ENCODE measurements at places on chromosomes 7 and 10.
A peak's percentile ranks its signal among the peaks of the same experiment; 100 is the strongest.

DNA sequence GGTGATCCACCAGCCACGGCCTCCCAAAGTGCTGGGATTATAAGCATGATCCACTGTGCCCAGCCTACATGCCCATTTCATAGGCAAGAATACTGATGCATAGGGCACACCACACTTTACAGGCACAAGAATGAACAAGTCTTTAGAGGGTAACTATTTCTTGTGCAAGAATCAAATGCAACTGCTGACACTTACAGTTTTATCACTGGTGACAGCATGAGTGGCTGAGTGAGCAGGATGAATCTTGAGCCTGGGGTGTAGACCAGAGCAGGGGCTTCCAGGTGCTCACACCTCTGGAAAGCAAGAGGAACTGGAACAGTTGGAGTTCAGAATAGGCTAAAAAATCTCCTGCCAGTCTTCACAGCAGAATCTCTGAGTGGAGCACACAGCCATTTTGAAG, 287.5 kb downstream of the KCNMA1 start:
- no peak for DNase-seq

DNA sequence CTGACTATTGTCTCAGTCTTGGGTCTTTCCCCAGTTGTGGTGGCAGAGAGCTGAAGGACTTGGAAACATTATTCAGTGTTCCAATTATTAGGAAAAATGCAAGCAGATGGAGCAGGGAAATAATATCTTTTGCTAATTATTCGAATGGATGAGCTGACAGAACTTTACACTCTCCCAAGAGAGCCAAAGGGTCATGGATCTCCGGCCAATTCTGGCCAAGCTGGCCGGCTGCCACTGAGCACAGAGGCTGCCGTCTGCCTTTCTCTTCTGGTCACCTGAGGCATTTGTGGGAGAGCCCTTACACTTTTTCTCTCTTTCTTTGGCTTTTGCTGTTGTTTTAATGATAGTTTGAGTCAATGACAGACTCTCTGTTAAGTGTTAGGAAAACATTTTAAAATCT, 22.2 kb upstream of the CNTNAP2 start:
- DNase-seq: no peak

GRCh38 chr10:11170993-11171851, 153.6 kb downstream of the CELF2 start:
- DNase-seq: no peak

- no peak for DNase-seq
Measured at GRCh38 chr7:128004623-128005022, 26.6 kb downstream of the LRRC4 start.

- DNase-seq: no peak
Measured at GRCh38 chr7:150874401-150875198, 22.3 kb downstream of the AOC1 start.

DNA sequence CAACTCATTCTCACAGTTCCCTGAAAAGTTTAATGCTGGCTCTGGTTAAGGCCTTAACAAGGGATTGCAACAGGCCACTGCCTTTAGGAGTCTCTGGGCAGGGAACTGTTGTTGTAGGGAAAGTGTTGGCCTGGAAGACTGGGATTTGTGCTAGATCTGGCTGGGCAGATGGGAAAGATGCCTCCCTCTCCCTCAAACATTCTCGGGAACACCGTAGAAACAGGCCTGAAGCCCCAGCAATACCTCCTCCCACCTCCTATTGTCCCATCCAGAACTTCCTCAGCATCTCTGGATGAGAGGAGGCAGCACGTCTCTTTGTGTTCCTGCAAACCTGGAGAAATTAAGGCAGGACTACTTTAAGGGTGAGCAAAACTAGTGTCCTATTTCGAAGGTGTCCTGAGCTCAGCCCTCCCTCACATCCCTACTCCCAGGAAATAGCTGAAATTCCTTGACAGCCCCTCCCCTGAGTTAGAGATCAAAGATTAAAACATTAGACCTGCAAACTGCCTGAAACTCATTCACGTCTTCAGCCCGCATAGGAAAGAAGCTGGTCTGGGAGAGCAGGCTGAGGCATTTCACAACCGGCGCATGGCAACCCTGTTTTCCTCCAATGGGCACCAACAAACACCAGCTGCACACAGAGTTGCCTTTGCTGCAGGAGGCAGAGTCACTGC, 10.9 kb upstream of the MAP3K8 start:
- no peak for DNase-seq

DNA sequence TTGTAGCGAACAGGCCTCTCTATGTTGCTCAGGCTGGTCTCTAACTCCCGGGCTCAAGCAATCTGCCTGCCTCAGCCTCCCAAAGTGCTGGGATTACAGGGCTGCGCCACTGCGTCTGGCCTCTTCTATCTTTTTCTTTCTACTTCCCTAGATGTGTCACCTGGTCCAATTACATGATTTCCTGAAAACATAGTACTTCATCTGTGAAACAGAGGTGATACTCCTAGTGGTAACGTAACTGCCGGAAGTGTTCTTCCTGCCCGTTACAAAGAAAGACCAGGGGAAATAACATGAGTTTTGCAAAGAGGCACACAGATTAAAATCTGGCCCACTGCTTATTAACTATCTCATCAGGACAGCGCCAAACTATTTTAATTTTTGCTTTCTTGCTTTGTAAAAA, 18.4 kb upstream of the HGF start:
- no peak for DNase-seq

GRCh38 chr10:130740166-130740565, 571.4 kb downstream of the TCERG1L start:
- DNase-seq: no peak

DNA sequence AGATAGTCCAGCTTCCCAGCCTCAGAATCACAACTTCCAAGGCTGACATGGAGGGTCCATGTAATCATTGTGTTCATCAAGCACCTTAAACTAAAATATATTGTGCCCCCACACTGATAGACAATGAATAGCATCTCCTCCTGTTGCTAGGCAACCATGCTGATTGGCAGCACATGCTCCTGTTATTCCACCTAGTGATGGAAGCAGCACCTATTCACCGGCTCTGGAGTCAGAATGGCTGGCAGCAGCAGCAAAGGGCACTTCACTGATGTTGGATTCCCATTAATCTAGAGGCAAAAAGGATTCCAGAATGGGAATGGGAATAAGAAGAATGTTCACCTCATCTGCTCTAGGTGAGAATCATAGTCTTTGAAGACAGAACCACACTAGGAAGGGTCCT, 55.0 kb downstream of the RELN start:
- no peak for DNase-seq

GRCh38 chr10:114758331-114758730, 63.2 kb upstream of the FHIP2A start:
- peak; percentile 19 for DNase-seq

All from kidney capillary endothelial cell (primary cell).